ENCODE measurements at places on chromosomes 11 and 22.

DNA sequence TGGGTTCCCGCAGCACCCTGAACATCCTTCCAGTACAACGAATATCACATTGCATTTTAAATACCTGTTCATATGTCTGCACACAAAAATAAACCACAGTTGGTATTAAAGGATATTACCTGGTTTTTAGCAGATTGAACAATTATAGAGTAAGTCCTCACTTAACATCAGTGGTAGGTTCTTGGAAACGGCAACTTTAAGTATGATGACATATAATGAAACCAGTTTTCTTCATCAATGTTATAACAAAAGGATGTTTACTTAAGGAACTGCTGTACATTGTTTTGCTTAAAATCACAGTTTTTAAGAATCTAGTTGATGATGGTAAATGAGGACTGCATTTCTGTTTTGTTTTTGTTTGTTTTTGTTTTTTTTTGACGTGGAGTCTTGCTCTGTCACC is 28.0 kb downstream of the TRIM66 start:
- no peak for DNase-seq

DNA sequence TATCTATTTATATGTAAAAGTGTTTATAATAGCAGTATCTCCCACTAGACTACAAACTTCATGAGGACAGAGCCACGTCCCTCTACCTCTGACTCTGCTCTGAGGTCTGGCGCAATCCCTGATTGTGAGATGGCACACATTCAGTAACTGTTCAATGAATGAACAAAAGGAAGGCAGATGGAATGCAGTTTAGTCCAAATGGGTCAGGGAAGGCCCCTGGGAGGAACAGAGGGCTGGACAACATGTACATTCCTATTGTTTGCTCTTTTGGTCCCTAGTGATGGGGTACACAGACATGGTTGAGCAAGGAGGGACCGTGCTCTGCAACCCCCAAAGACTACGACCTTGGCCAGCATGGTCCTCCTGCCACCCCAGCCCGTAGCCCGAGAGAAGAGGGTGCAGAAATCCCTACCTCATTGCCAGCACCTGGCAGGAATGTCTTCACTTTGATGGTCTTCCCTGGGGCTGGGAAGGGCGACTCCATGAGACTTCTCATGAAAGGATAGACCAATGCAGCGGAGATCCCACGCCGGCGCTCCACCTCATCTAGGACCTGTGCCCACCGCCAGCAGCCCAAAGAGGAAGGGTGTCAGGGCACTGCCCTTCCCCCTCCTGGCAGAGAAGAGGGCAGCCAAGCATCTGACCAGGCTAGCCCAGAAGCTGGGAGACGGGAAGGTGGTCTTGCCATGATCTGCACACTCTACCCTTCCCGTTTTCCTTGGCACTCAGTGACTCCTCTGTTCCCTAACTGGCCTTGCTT is 24.3 kb downstream of the RPL27A start:
- no peak for DNase-seq

DNA sequence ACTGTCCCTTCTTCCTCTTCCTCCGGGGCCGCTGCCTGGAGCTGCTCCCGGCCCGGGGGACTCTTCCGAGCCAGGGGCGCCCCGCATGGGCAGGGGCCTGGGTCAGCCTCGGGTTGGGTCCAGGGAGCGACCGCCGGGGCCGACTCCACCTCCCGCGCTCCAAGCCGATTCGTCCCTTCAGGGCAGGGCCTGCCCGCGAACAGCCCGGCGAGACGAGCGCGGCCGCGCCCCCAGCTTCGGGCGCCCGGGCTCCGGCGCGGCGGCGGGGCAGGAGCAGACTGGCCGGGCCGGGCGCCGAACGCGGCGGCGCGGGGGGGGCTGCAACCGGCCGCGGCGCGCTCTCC is at the start of gene LARGE1:
TSS of gene LARGE1 (minus strand) at position 280 of the 344 bp plus-strand sequence.
- DNase-seq: no peak

- no peak for DNase-seq
Measured at GRCh38 chr11:10333490-10333889, 28.6 kb downstream of the ADM start.

DNA sequence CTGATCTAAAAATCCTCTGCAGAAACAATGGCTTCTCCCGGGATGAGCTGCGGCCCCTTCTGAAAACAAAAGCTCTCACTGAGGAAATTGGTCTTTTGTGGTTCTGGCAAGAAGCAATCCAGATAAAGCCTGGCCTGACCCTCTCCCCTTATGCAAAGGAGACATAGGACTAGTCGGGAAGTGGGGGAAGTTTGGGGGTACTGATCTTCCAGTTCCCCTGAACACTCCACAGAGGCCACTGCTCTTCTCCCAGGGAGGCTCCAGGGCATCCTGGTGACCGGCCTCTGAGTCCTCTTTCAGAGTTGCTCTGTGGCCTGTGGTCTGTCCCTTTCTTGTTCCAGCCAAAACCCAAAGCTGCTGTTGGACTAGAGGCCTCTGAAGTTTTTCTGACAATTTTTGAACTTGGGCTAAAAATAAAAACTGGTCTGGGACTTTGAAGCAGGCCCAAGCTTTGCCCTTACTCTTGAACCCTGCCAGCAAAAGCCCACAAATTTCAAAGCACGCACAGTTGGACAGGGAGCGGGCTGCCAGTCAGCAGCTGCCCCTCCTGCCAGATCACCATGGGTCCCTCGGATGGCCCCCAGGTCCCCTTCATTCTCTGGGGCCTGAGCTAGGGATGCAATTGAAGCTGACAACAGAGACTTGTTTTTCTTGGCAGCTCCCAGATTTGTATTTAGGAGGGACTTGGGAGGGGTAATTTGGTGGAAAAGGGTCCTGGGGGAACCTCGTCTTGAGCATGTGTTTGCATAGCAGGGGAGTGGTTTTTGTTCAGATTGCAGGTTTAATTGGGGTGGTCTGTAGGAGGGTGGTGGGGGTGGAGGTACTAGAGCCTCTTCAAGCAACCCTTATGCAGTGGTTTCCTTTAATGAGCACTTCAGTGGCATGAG is 381.6 kb upstream of the CADM1 start:
- no peak for DNase-seq

DNA sequence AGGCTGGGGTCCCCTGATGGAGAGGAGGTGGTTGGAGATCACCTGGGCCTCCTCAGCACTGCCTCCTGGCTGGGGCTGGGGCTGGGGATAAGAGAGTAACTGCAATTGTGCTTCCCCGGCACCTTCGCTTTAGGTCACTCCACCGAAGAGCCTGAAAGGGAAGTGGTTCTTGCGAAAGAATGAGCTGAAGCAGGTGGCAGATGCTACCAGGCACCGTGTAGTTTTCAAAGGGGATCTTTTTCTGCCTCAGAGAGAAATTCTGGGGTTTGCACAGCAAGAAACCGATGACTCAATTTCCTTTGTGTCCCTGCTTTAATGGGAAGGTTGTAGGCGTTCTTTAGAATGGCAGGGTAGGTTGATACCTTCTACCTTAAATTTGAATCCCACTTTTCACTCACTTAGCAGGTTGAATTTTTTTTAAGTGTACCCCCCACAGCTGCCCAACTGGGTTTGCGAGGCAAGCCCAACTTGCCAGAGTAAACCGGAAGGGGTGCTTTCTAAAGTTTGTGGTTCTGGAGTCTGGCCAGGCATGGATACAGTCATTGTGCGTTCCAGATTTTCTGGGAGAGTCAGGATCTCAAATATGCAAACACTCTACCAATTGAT is 5.3 kb downstream of the CD44 start:
- no peak for DNase-seq

GRCh38 chr11:99739464-99740089 is 718.8 kb downstream of the CNTN5 start:
- DNase-seq: no peak

Data from nucleus accumbens (tissue), 56 donors.